ENCODE measurements at places on chromosomes 2 and 18. TPM values are rescaled to one million over a fixed set of nuclear protein-coding genes. Genes with fewer than 3 reads are reported as not detected.

Gene GPC1
- total RNA-seq = 21.1 TPM

Gene PLGLB1
- total RNA-seq = 1.6 TPM

Gene C1QL2
- total RNA-seq = not detected

Gene GPR17
- 0.53 TPM for total RNA-seq

Gene RFTN2
- total RNA-seq = 24.9 TPM

Data from muscle of leg (tissue), 16 donors.